ENCODE measurements at places on chromosomes 3 and 15.

GRCh38 chr3:57091521-57092273, 31.2 kb downstream of the SPATA12 start:
- DNase-seq = no peak

GRCh38 chr3:49346797-49347251, 7.0 kb upstream of the USP4 start:
- peak; percentile 58 for DNase-seq

DNA sequence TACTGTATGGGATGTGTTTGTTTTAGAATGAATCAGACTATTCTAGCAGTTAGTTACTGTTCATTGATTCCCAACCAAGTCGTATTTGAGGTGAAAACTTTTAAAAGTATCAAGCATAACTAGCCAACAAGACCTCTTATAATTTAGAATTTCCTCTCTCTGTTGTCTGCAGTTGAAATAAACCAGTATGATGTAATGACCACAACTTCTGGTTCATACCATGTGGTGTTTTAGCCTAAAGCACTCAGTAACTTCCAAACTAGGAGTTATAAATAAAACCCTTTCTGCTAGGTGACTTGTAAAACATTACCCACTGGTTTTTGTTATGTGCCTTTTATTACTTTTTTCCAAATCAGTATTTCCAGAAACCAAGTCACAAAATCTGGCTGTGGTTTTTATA, 19.8 kb upstream of the P2RY12 start:
- DNase-seq = peak; percentile 70

- DNase-seq = no peak
These were observed 781 bp upstream of the DAG1 start for GRCh38 chr3:49469037-49469935.

- DNase-seq = peak; percentile 9
These were observed 15.4 kb upstream of the BFSP2 start for GRCh38 chr3:133384331-133385027.

- DNase-seq = no peak
These were observed 129.8 kb downstream of the SLC25A26 start for GRCh38 chr3:66350601-66351000.

GRCh38 chr3:143755978-143756377, 92.3 kb downstream of the SLC9A9 start:
- no peak for DNase-seq

DNA sequence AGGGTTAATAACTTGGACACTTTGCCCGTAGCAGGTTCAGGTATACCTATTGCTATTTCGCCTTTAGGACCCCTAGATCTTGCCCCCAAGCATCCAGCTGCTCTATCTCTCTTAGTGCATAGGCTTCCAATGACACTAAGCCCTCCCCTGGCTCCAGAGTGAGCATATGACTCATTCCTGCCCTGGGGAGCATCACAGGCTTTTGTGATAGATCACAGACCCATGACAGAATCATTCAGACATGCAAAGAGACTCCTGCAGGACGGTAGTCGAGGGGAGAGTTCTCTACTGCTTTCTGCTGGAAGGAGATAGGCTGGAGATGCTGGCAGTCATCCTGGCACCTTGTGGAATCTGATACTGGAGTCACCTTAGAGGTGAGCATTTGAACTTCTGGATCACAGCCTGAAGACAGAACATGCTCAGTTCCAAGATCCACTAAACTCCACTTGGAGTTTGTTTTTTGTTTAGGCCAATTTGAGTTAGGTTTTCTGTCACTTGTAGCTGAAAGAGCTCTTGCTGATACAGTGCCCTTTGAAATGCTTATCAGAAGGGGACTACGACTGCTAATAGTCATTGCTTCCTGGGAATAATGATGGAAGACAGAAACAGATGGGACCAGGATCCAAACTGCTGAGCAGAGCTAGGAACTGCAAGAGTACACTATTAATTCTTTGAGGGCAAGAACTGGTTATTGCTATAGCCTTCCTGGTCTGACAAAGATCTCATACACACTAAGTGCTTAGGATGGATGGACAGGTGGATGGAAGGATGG, 11.0 kb downstream of the LYSMD2 start:
- no peak for DNase-seq

GRCh38 chr3:195806211-195806915, 5.4 kb downstream of the MUC4 start:
- DNase-seq = peak; percentile 29

DNA sequence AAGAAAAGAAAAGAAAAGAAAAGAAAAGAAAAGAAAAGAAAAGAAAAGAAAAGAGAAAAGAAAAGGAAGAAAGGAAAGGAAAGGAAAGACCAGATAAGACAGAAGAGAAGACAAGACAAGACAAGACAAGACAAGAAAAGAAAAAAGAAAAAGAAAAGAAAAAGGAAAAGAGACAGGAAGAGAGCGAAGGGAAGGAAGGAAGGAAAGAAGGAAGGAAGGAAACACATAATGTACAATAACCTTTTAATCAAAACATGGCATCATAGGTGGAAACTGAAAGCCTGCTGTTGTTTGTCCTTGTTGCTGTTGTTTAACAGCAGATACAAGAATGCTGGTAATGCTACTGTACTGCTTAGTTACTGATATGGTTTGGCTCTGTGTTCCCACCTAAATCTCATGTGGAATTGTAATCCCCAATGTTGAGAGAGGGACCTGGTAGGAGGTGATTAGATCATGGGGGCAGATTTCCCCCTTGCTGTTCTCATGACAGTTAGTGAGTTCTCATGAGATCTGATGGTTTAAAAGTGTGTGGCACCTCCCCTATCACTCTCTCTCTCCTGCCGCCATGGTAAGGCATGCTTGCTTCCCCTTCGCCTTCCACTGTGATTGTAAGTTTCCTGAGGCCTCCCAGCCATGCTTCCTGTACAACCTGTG, 67.3 kb downstream of the MCF2L2 start:
- DNase-seq = no peak

DNA sequence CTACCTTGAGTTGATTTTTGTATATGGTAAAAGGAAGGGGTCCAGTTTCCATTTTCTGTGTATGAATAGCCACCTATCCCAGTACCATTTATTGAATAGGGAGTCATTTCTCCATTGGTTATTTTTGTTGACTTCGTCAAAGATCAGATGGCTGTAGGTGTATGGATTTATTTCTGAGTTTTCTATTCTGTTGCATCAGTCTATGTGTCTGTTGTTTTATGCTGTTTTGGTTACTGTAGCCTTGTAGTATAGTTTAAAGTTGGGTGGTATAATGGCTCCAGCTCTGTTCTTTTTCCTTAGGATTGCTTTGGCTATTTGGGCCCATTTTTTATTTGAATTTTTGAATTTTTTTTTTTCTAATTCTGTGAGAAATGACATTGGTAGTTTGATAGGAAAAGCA, 125.5 kb upstream of the FGF7 start:
- no peak for DNase-seq

GRCh38 chr3:87553058-87553457, 276.7 kb upstream of the POU1F1 start:
- DNase-seq = no peak

GRCh38 chr3:101638261-101638745, 38.6 kb downstream of the ZBTB11 start:
- no peak for DNase-seq

DNA sequence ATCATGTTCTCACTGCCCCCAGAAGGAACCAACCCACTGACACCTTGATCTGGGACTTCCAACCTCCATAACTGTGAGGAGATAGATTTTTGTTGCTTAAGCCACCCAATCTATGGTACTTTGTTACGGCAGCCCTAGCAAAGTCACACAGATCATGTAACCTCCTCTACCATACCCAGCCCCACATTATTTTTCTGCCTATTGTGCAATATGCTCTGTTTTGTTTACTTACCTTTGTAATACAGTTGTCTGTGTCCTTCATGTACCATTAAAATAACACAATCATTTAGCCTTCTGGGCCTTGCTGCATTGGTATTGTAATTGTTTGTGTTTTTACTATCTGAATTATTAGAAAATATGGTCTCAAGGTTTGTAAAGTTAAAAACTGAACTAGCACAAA, 16.1 kb downstream of the NDN start:
- DNase-seq = no peak

DNA sequence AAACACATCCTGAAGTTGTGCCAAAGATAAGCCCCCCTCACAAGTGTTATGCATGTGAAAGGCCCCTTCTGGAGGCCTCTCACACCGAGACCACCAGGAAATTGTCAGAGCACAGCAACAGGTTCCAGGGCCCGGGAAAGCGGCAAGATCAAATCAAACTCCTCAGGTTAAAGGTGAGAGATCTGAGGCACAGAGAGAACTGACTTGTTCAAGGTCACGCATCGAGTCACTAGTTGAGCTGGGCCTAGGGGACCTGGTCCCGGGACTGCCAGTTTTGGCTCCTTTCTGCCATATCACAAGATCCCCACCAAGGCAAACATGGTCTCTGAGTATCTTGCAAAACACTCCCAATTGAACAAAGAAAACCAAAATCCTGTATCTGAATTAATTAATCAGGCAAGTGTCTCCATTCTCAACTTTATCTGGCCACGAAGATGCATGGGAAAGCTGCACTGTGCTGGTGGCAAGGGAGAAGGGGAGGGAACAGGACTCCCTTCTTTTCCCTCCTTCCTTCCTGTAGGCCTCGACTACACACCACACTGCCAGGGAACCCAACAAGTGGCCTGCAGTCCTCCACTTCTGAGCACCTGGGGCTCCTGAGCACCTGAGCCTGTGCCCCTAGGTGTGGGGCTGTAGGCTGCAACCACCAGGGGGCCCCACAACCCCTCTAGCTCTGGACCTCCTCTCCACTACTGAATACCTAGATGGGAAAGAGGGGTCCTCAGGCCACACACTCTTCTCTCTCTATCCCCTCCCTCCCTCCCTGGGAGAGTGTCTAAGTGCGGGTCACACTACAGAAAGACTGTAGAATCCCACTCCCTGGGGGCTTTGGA, 37.3 kb downstream of the ANP32A start:
- no peak for DNase-seq

GRCh38 chr3:15102256-15102655, 3.3 kb upstream of the RBSN start:
- DNase-seq = no peak

GRCh38 chr15:77163781-77164384, 93.0 kb upstream of the TSPAN3 start:
- DNase-seq = no peak

DNA sequence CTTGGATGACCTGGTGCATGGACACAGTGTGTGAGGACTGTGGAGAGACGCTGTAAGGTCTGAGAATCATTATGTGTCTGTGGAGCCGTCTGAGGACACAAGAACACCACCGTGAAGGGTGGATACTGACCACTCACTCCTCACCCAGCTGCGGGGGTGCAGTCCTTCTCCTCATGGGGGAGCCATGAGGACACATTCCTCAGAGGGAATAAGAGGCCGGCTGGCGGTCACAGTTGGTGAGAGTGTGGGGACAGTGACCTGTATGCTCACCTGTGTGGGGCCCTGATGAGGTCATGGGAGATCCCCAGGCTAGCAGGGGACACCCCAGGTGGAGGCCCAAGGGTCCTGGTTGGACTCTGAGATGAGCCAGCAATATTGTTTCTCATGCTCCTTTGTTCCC, 2.5 kb upstream of the TRPM1 start:
- no peak for DNase-seq

DNA sequence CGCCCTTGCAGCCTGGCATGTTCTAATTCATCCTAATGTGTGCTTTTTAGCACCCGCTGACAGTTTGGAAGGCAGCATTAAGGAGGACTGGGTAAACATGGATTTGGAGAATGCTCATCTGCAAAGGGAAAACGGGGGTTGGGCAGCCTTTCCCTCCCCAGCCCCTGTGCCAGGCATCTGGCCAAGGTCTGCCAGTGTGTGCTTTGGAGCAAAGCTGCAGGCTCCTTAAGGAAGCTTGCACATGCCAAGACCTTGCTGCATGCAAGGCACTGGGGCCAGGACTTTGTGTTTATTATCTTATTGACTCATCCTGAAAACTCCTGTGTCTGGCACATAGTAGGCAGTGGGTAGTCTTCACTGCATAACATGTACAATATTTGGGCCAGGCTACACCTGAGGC, 20.1 kb downstream of the FAM3D start:
- DNase-seq = no peak

DNA sequence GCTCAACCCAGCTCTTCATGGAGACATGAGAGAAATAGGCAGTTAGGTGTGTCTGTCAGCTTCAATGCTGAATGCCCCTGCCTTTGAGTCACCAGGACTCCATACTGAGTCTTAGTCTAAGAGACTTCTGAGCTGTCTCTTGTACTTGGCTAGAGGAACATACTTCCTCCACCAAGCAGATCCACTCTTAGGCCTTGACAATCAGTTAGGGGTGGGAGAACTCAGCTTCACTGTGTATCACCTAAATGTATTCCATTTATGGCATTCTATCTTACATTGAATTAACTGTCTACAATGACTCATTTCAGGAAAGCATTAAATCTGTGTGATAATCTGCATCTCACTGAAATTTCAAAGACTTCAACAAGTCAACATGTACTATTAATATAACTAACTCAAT, 66.0 kb downstream of the STAC start:
- no peak for DNase-seq

- peak; percentile 64 for DNase-seq
These were observed 18.2 kb downstream of the ZNF592 start for GRCh38 chr15:84766461-84767035.

- DNase-seq = no peak
These were observed 167.4 kb downstream of the OSBPL10 start for GRCh38 chr3:31813686-31814085.

DNA sequence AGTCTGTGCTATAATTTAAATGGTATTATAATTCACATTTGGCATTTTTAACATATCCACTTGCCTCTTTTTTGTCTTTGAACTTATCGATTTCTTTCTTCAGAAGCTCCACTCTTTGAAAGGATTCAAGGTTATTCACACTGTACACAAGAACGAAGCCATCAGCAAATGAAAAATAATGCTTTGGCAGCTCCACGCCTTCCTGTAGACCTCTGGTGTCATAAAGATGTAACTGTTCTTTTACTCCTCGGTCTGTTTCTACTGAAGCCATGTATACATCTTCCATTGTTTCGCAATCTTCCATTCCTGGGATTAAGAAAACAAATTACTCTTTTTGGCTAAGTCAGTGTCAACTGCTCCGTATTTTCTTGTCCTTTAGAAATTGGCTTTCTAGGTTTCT, 16.0 kb downstream of the NKIRAS1 start:
- peak; percentile 24 for DNase-seq

- no peak for DNase-seq
These were observed 96.6 kb downstream of the DNAJB8 start for GRCh38 chr3:128369881-128370642.

- no peak for DNase-seq
These were observed 99.0 kb downstream of the ST8SIA2 start for GRCh38 chr15:92492551-92493115.

All from MV-4-11 (cell line).